ENCODE measurements at places on chromosomes 3 and 15.

DNA sequence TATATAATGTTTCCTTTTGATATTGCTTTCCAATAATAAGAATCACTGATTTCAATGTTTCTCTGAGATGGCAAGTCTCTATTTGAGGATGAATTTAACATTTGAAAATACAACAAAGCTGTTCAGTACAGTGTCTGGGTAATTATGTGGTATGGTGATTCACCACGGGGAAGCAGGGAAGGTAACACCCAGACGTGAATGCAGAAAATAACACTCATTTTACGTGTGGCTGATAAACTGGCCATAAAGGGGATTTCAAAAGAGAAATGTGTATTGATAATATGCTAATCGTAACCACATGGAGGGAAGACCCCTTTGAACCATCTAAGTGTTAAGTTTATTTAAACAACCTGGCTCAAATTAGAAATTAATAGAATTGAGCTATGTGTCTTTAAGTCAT is 344.6 kb downstream of the GRM7 start:
- DNase-seq, result no peak

DNA sequence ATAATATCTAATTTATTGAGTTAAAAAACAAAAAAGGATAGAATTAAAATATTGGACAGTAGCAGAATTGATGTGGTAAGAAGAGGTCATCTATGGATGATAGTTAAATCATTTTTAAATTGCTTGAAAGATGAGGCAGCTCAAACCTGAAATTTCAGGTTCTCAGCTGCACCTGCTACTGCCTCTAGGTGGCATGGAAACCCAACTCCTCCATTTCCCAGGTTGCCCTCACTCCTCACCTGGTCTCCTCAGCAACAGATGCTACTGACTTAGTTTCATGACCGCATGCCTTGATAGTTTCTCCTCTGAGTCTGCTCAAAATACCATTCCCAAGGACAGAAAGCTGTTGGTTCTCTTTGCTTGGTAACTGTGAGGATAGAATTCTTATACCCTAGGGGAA is 148.1 kb downstream of the ABHD5 start:
- DNase-seq, result no peak

- DNase-seq, result no peak
Measured at GRCh38 chr15:28185148-28185895, 86.2 kb upstream of the OCA2 start.

DNA sequence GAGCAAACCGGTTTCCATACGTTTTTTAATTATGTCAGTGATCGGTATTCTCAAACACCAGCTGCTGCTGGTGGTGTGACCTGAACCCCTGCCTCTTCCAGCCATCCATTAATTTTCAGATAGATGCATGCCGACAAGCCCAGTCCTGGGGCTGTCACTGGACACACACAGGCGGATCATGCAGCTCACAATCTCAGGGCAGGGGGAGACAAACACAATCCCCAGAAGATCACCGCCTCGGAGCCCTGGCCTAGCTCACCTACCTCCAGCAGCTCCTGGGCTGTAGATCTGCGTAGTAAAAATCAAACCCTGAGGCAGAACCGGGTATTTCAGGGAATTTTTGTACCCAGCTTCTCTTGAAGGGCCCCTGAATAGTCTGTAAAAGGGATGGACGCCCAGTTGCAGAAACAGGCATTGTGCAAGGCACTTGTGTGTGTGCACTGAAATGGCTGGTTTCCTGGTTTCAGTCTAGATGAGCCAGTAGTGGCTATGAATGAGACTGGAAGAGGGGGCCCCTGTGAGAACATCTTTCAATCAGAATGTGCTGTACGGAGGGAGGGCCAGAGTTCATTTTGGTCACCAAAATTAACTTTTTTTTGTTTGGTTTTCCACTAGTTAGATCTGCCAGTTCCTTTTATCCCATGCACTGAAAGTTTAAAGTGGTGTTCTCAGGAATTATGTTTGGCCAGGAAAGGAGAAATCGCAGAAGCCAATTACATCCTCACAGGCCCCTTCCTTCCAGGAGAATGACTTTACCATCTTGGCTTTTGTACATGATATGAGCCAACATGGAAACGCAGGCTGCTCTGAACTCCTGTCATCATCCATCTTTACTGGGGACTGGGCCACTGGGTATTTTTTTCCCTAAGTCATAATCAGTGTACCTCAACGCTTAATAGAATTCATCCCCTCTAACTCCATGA is 55.0 kb upstream of the RPL32 start:
- DNase-seq, result no peak

GRCh38 chr15:100114100-100114499 is 227.7 kb downstream of the ADAMTS17 start:
- no peak for DNase-seq

- DNase-seq, result no peak
Measured at GRCh38 chr15:85583923-85584390, 203.6 kb downstream of the AKAP13 start.

GRCh38 chr15:78347586-78348543 is 7.7 kb downstream of the CRABP1 start:
- DNase-seq, result no peak

DNA sequence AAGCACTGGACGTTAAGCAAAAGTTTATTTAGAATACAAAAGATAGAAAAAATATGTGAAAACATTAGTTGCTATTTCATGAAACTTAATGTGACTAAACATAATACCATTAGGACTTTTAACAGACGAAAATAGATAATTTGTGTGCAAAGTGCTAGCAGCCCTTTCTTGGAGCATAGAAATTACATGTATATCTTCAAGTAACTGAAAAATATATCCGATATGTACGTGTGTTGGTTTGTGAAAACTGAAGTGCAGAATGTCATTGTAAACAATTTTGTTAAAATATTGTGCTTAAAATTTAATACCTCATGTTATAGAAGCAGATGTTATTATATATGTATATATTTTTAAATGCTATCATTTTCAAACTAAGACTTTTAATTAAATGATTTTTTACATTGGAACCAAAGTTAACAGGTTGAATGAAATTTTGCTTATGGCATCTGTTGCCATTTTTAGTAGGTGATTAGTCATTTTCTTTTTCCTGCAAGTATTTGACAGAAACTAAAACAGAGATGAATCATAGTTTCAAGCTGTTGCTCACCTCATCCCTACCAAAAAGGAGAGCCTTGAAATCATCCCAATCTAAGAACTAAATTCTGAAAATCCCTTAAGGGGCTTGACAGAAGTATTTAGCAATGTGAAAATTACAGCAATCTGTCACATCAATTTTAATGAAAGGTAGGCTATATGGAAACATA is 334.8 kb downstream of the NAALADL2 start:
- DNase-seq, result no peak

GRCh38 chr3:57120451-57121174 is 44.5 kb downstream of the IL17RD start:
- DNase-seq, result no peak

DNA sequence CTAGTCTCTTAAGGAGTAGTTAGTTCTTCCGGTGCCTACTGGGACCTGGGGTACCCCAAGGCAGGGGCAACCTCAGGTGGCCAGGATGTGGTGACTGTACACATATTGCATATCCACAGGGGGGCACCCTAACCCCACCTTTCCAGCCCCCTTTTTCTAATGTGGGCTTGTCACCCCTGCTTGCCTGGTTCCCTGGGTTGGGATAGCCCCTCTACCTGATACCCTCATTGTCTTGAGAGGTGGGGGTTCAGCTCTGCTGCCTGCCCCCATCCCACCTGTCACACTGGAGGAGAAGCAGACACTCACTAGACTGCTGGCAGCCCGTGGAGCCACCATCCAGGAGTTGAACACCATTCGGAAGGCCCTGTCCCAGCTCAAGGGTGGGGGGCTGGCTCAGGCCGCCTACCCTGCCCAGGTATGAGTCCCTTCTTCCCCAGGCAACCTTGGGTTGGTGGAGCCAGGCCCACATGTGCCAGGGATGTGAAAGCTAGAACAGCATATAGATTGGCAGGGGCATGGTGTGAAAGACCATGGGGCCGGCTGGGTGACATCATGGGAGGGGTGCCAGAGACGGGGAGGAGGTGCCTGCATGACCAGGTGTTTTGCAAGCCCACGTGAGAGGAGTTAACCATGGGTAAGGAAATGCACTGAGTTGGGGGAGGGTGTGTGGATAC is 4.0 kb downstream of the GLYCTK start:
- DNase-seq, result no peak

DNA sequence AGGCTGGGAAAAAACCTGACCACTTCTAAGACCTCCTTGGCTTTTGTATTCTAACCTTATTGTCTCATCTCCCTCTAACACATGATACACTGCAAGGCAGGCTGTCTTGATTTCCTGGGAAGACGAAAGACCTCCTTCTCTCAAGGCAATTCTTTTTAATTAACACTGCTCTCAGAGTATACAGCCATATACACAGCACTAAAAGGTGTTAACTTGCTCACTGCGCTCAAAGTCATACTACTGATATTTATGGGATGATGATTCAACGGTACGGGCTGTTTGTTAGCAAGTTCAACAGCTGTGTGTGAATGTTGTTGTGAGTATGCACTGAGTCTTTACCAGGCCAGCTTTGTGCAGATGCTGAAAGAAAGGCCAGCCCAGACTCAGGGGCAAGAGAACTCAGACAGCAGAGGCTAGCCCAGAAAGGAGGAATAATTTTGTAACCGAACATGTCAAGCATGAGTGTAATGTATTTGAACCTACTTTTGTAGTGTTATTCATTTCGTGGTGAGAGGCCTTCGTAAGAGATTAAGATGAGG is 229.9 kb downstream of the IL5RA start:
- no peak for DNase-seq

Measured in activated T-helper 1 cell treated with Interleukin-2 at 50 U/mL for 16 hours (primary cell).